Nucleus accumbens (tissue), 56 donors: ENCODE measurements at places on chromosomes 3 and 15.

DNA sequence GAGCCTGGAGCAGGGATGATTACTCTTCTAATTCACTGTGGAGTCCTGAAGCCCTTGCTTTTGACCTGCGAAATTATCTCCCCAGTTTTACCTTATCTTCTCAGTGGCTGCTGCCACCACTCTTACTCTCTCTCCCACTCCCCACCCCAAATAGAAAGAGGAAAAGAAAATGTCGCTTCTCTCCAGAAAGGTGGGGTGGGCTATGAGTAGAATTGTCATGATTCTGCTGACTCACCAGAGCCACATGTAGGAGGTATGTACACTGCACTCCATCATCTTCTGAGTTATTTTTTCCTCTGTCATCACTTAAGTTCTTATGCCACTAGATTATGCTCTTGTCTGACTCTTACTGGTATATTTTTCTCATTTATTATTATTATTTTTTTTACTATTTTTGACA lies 43.9 kb upstream of the TMEM158 start:
- no peak for DNase-seq

DNA sequence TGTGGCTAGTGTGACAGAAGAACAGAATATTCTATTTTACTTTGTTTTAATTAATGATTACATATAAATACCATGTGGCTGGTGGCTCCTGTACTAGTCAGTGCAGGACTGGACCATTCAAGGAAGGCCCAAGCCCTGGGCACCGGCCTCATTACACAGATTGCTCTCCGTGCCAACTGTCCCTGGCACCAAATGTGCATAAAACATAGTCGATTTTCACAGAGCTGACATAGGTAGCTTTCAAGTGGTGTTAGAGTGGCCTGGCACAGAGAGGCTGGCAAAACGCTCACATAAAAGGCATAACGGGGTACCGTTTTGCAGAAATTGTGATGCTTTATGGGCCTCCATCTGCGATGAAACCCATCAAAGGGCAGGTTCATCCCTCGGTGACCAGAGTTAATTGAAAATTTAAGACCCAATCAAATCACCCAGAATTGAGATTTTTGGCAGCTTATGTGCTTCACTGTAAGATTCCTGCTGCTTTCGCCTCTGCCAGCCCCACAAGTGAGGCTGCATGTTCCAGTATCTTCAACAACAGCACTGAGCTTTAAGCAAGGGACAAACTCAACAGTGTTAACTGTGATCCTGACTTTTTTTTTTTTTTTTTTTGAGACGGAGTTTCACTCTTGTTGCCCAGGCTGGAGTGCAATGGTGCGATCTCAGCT lies 25.9 kb downstream of the RFTN1 start:
- no peak for DNase-seq

DNA sequence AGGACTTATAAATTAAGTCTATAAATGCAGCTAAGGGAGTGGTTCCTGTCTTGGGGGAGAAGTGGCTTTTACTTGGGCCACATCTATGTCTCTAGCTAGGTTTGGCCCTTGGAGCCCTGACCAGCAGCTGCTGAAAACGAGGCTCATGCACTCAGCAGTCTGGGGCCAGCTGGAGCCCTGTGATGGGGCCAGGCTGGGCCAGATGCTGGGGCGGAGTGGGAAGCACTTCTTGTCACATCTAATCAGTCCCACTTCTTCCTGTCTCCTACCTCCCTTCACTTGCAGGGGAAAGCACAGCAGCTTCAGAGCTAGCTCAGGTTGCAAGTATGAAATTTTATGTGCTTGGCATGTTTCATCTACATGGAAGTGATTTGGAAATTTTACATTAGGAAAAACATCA lies 209.9 kb upstream of the ROPN1 start:
- no peak for DNase-seq

- no peak for DNase-seq
These were observed 3.6 kb upstream of the IMPDH2 start for GRCh38 chr3:49032646-49033304.

DNA sequence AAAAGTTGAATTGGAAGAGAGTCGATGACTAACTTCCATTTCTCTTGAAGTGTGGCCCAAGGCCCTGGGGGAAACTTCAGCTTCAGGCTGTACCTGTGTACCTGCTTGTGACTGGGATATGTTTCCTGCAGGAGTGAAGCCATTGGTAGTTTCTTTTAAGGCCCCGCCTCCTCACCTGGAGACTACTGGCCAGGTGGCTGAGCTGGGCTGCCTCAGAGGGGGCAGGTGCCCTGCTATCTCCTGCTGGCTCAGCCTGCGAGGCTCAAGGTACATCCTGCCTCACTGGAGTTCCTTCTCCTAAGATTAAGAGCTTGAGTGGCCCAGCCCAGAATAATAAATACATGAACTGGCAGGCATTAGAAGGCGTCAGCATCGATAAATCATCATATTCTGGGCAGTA lies 121.6 kb upstream of the ROPN1 start:
- no peak for DNase-seq

DNA sequence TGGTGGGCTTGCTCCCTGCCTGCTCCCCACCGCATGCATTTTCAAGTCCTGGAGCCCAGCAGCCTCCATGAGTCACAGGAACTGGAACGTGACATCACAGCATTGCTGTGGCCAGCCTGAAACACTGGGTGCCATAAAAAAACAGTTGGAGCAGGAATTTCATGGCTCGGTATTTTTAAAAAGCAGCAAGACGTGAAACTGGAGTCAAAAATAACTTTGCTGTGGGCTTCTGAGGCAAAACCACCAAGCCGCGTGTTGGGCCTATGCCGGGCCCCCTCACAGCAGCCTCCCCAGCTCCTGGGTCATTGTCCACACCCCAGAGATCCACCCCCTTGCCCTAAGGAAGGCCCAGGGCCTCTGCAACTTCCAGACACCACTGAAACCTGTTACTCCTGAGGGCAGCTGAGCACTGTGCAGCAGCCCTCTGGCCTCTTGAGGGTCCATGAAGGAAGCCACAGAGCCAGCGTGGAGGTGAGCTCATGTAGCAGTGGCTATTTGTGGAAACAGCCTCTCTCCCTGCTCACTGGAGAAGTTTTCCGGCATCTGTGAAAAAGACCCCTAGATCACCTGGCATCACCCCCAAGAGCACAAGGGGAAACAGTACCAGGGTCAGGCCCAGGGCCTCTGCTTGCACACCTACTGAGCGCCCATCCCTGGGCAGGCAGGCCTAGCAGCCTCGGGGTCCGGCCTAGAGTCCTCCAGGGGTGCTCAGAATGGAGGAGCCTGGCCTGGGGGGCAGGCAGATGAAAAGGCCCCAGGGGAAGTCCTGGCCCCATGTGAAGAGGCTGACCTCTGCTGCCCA lies 34.0 kb upstream of the DUSP7 start:
- no peak for DNase-seq

DNA sequence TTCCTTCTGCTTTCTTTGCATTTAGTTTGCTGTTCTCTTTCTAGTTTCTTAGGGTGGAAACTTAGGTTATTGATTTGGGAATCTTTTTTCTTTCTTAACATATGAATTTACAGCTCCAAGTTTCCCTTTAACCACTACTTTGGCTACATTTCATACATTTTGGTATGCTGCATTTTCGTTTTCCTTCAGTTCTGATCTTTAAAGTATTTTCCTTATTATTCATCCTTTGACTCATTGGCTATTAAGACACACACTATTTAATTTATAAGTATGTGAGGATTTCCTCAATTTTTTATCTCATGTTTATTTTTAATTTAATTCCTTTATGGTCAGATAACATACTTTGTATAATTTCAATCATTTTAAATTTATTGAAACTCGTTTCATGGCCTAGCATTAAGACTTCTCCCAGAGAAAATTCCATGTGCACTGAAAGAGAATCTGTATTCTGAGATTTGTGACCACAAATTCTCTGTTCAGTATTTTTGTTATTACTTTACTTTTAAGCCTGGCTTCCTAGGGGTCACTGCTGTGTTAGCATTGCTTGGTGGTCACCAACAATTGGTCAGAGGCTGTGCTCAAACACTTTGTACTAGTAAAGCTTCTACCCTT lies 87.7 kb downstream of the CFAP20DC start:
- DNase-seq: no peak

DNA sequence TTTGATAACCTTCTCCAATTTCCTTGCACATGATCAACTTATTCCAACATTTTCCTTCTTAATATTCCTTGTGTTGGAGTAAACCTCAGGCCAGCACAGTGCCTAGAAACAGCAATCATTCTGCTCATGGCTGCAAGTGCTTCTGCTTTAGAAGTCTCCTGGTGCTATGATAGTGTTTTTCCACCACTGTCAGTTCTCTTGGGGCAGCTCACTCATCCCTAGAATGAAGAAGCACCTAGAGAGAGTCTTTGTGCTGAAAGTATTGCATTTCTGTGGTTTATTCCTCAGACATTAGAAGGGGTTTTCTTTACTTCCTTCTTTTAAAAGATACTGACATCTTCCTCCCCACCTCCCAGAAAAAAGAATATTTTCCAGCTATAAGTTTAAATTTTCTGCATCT lies 183.5 kb downstream of the RYR3 start:
- no peak for DNase-seq

GRCh38 chr3:66261355-66261754 lies 40.6 kb downstream of the SLC25A26 start:
- DNase-seq: no peak

- no peak for DNase-seq
These were observed 151.2 kb downstream of the OPA1 start for GRCh38 chr3:193744048-193744821.

GRCh38 chr15:59917504-59918157 lies 86.5 kb upstream of the FOXB1 start:
- DNase-seq: no peak

DNA sequence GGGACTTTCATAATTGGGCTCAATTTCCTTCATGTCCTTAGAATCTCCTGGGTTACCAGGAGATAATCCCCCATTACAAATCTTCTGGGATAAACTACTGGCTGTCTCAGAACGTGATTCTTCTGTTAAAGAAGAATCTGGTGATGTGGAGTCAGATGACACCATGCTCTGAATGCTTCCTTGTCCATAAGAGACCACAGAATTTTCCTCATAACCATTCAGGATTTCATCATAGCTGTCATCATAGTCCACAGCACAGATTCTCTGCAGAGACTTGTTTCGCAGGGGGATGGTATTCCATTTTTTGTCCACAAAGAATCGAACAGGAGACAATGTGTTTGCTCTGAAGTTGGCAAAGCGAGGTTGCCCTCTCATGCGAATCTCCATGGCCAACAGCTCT lies 109.8 kb upstream of the TSPAN3 start:
- no peak for DNase-seq

DNA sequence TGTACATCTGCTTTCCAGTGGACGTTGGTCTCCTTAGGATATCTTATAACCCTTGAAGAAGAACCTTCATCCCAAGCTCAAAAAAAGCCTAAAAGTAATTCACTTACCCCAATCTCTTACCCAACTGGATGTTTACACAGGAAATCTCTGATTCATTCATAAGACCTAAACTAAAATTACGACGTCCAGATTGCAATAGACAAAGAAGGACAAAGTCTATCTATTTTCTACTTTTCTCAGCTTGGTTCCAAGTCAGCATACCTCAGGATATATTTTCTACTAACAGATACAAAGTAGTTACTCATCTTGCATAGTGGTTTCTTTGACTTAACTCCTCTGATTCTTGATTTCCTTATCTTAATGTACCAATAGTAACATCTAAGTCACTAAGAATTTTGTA lies 669.9 kb downstream of the OTOL1 start:
- DNase-seq: no peak

DNA sequence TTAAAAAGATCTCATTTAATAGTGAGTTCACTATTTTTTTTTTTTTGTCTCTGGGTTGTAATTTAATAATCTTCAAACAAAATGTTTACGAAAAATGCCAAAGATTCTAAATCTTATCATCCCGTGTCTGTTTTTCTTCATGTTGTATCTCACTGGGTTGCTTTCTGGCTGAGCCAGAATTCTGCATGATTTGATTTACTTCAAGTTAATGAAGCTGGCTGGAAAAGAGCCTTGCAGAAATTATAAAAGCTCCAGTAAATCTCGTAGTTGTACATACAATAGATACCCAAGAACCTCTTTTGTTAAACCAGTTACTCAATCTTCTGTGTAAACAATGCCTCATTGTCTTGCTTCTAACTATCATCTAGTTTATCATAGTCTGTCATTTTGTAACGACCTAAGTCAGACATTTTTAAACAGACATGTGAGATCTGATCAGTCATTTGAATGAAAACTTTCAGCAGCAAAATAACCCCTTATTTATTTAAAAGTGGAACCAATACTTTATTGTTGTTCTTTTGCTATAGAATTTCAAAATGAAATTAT lies 249.0 kb downstream of the MCTP2 start:
- DNase-seq: no peak

GRCh38 chr3:63430875-63431274 lies 152.8 kb downstream of the SYNPR start:
- no peak for DNase-seq

GRCh38 chr3:176570992-176571391 lies 626.3 kb downstream of the TBL1XR1 start:
- no peak for DNase-seq

GRCh38 chr15:96358821-96359615 lies 28.5 kb downstream of the NR2F2 start:
- DNase-seq: no peak
